Omental fat pad (tissue), 4 donors: ENCODE measurements at places on chromosomes 1 and 21. TPM values are rescaled to one million over a fixed set of nuclear protein-coding genes. Genes with fewer than 3 reads are reported as not detected.

Gene LIN28A
- total RNA-seq = not detected

Gene SH2D2A
- 6.5 TPM for total RNA-seq

Gene SPATA1
- 0.31 TPM for total RNA-seq

Gene HES3
- total RNA-seq = not detected

Gene NECTIN4
- total RNA-seq = 0.72 TPM

Gene TMEM82
- not detected for total RNA-seq

Gene CLCA1
- total RNA-seq = not detected

Gene S100A10
- 156 TPM for total RNA-seq

Gene MYBPHL
- total RNA-seq = not detected

Gene RBM11
- total RNA-seq = not detected

Gene ZNF669
- 9.1 TPM for total RNA-seq

Gene LCE1A
- total RNA-seq = not detected

Gene KIAA1614
- total RNA-seq = 4.0 TPM

Gene GJB3
- not detected for total RNA-seq

Gene KCNN3
- 1.0 TPM for total RNA-seq

Gene BARHL2
- not detected for total RNA-seq
